ENCODE measurements at places on chromosomes 6 and 20.

GRCh38 chr6:152651986-152652385 is 14.8 kb upstream of the SYNE1 start:
- no peak for DNase-seq

DNA sequence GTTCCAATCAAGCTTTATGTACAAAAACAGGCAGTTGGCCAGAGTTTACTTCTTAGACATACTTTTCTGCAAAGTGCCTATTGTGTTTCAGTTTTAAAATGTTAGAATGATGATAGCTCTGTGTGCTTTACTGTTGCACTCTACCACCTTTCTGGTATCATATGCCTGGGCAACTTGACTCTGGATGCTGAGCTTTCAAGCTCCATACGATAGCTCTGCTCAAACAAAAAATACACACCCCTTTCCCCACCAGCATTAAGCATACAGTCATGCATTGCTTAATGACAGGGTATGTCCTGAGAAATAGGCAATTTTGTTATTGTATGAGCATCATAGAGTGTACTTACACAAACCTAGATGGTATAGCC is 123.1 kb downstream of the RCAN2 start:
- DNase-seq: no peak

DNA sequence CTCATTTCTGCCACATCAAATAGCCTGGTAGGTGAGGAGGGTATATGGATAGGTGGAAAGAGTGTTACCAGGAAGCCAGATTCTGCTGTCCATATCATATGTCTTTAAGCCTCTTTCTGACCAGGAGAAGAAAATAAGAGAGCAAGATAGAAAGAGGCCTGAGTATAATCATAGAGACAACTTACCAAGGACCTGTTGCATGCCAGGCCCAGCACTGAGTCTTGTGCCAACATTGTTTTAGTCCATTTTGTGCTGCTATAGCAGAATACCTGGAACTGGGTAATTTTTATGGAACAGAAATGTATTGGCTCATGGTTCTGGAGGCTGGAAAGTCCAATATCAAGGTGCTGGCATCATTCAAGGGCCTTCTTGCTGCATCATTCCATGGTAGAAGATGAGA is 7.3 kb upstream of the ADA start:
- DNase-seq: no peak

DNA sequence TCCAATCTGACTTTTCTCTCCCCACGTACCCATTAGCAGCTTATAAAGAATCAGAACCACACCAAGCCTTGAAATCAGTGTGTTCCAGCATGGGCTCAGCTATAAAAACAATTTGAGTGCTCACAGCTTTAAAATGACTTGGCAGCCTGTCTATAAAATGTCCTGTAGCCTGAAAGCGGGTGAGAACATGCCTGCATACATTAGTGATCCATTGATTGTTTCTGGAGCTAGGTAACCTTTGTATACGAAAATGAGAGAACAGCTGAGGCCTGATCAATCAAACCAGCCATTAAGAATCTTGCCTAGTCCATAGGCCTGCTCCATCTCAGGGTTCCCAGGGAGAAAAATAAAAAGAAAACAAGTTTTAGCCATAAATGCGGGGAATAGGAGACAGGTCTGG is 245.8 kb upstream of the SULF2 start:
- DNase-seq: no peak

DNA sequence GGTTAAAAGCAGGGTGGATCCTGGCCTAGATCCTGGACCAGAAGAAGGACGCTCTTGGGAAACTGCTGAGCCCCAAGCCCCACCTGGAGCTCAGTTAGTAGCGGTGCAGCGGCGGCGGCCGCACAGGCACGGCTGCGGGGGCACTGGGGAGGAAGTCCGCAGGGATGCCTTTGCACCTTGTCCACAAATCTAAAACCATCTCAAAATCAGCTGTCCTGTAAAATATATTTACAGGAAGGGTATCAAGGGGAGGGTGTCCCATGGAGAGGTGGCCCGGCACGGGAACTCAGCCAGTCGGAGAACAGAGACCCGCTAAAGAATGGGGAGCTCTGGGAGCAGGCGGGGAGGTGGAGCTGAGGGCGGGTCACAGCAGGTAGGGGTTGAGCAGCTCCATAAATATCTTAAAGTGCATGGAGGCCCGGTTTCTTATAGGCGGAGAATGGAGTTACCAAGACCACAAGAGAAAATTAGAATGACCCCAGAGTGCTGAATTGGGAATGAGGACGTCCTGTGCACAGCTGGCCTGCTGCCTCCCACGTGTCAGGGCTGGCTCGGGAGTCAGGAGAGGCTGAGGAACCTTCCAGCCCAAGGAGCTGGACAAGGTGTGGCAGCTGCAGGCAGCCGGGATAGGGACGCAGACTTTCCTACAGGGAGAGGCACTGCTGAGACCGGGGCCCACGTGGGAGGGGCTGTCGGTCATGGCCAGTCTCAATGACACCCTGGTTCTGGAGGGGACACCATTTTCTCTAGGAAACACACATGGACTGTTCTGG is 8.0 kb downstream of the MTG2 start:
- no peak for DNase-seq

DNA sequence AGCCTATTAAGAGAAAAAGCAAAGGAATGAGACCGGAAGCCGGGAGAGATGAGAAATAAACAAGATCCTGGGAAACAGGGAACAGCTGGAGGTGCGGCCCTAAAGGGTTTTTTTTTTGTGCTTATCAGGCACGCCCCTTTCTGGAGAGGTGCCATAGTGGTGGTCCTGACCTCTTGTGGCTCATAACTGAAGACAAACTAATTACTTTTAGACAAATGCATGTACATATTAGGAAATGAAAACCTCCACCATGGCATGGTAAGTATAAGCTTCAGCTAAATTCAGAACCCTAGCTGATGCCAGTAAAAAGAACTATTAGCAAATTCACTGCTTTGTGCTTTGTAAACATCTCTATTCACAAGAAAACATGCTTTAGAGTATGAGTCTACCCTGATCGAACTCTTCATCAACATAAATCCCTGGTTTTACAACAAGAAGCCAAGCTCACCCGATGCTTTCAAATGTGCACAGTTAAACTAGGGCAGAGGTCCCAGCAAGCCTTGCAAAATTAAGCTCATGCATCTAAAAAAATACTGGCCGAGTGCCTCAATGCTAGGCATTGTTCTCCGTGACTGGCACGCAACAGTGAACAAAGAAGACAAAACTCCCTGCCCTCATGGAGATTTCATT is 96.4 kb upstream of the MRPS10 start:
- DNase-seq: no peak

DNA sequence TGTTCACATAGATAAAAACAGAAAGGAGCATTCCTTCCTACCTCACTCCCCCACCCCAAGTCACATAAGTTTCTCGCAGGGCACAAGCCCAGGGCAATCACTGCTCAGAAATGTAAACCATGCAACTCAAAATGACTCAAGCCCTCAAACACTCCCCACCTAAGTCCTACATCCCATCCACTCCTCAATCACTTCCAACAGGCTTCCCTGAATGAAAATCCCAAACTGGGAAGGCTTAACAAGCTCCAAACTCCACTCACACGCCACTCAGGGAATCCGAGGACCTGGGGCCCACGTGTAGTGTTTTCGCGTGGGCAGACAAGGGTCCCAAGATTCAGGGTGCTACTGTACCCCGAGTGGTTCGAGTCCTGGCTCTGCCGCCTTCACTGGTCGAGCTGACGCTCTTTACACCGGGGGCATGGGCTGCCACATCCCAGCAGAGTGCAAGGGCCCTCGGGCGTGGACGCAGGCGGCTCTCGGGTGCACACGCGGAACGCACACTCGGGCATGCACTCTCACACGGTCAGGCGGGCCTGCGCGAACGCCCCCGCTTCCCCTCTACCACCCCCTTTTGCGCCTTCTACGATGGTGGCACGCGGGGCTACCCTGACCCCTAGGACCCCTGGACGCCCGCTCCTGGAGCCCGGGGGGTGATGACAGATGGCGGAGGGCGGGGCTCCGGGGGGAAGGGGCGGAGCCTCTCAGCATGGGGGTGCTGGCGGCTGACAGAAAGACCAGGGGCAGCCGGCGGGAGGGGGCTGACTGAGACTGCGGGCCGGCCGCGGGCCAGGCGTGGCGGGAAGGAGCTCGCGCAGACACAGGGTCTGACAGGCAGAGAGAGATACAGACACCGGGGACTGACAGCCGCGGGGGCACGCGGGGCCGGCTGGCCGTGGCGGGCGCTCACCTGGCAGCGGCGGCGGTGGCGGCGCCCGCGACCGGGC is 657 bp downstream of the ZHX3 start:
- peak; percentile 84 for DNase-seq

DNA sequence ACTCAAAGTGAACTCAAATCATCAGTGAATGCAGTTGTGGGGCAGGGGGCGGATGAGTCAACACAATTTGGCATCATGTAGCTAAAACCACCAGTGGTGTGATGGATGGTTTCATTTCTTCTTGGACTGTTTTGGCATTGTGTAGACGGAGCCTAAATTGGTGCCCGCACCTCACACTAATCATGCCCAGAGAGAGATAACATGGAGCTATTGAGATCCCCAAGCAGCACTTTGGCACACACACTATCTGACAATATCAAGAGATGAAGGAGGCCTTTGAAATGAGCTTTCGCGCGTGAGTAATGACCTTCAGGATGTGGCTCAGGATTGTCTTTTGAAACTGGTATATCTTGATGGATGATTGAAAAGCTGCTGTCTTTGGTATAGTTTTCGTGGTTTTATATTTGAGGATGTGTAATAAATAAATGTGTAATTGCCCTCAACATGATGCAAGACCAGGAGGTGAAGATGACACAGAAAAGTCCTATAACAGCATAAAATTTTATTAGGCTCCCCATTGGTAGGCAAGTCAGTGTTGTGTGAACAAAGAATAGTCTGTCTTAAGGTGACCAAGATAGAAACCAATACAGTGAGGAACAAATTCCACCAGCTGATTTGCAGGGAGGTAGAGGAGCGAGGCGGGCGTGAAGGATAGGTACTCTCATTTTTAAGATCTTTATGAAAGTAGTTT is 174.2 kb downstream of the TSHZ2 start:
- no peak for DNase-seq

DNA sequence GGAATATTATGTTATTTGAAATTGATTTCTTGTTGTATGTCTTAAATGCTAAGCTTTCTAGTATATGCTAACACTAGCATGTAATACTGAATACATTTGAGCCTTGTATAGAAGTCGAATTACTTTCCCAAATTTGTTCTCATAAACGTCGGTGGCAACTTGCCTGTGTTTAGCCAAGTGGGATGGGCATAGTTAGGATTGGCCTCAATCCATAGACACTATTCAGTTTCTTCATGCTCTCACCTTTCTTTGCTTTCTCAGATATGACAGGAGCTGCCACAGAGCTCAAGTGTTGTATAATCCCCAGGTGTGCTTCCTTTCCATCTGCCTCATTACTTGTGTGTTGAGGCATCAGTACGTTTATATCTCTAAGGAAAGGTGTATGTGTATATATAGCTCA is 19.3 kb downstream of the ZNF334 start:
- no peak for DNase-seq

DNA sequence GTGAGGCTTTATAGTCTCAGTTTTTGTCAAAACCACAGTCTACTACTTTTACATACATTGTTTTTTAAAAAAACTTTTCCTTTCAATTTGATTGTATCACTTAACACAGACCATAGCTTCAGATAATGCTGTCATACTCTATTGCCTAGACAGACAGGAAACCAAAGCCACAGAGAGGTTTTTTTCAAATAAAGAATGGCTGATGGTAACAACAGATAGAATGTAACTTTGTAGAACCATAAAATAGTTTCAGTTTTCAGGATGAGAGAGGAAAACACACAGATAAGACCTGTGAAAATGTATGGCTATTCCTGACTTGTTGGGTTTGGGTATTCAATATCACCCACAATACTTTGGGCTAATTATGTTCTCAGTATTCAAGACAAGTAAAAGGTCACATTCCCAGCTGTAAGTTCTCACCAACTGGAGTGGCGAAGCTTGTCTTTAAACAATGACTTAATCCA is 94.0 kb downstream of the ADGRG6 start:
- peak; percentile 3 for DNase-seq

GRCh38 chr20:45985573-45985972 is 13.6 kb upstream of the ZNF335 start:
- peak; percentile 36 for DNase-seq

GRCh38 chr6:111710911-111711310 is 105.2 kb upstream of the TRAF3IP2 start:
- no peak for DNase-seq

DNA sequence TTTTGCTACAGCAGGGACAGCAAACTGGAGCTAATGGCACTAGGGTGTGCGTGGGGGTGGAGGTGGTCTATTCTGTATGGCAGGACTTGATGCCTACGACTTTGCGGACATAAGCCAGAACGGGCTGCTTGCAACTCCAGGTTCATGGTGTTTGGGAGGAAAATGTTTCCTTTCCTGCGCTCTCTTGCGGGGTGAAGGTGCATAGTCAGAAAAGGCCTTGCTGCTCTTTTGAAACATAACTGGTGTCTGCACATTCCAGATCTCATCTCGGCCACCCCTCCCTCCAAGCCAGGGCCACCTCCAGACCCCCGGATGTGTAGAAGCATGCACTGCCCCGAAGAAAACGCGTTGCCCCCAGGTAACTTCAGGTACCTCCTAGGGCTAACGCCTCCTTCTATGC is 8.1 kb downstream of the FOXA2 start:
- no peak for DNase-seq

DNA sequence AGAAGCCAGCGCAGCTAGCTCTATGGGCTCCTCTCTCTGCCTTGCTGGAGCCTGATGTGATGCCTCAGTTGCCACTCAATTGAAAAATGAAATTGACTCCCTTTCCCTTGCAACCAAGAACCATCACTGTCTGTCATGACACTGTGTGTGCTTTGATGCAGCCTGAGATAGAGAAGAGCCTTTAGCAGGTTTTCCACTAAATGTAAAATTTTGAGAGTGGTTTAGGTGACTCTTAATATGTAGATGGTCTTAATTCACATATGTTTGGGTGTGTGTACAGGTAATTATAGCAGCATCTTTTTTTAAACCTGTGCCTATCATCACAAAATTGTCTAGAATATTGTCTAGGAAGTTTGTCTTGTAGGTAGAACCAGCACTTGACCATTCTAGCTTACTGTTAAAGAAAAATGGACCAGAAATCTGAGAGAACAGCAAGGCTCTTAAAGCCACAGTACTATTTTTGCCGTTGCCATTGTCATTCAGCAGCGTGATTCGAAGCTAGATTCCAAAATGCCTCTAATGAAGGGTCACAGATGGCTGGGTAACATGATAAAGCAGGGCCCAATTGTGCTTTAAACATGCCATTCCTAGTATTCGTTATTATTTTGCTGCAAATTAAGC is 1.3 kb downstream of the ARFGEF3 start:
- no peak for DNase-seq

- DNase-seq: no peak
These were observed 73.2 kb downstream of the PSMG4 start for GRCh38 chr6:3331971-3332370.

DNA sequence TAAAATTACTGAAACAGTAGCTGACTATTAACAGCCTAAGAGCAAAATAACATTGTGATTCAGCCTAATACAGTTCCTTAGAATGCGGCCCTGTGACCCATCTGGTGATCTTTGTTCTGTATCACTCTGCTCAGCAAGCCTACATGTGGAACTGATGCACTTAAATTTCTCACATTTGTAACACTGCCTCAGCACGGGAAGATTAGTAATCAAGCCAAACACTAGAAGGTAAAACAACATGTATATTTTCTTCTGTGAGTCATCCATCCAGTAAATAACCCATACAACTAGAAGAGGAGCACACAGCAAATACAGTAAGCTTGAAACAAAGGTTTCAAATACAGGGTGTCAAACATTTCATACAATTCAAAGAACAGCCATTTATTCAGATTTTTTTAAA is 189.7 kb upstream of the NOX3 start:
- no peak for DNase-seq

GRCh38 chr6:167290786-167291622 is at the start of gene UNC93A:
TSS of gene UNC93A (plus strand) at chr6:167291315. CDS start at chr6:167291490, 175 bp downstream.
- no peak for DNase-seq
